ENCODE measurements at places on chromosomes 16 and 17. TPM values are rescaled to one million over a fixed set of nuclear protein-coding genes. Genes with fewer than 3 reads are reported as not detected.
A peak's percentile ranks its signal among the peaks of the same experiment; 100 is the strongest.

GRCh38 chr17:37813751-37814150 lies 68.9 kb upstream of the HNF1B start:
- DNase-seq: no peak

The GDPD3 gene
- 6.1 TPM for total RNA-seq

DNA sequence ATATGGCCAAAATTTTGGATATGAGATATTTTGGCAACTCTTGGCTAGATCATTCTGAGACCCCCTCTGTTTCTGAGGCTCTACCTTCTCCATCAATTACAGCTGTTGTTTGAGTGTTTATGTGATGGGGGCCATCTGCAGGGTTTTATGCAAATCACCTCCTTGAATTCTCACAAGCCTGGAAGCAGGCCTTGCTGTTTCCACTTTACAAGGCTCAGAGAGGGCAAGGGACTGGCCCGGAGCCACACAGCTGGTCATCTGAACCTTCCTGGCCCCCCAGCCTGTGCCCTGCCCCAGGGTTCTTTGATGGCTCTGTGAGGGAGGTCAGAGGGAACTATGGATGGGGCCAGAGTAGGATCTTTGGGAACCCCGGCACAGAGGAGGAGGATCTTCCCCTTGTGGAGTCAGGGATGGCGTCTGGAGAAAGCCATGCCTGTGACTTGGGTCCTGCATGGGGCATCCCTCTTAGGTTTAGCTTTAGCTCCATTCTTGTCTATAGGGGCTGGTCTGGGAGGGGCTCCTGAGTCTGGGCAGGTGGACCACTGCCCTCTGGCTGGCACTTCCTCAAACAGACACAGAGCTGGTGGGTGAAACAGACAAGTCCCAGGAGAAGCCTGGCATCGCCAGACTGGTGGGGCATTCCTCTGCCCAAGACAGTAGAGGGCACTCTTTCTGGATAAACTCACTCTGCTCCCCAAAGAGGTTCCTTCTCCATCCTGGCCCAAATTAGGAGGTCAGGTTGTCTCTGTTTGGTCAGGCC lies 26.2 kb downstream of the IL21R start:
- no peak for DNase-seq

The C17orf78 gene
- not detected for total RNA-seq

DNA sequence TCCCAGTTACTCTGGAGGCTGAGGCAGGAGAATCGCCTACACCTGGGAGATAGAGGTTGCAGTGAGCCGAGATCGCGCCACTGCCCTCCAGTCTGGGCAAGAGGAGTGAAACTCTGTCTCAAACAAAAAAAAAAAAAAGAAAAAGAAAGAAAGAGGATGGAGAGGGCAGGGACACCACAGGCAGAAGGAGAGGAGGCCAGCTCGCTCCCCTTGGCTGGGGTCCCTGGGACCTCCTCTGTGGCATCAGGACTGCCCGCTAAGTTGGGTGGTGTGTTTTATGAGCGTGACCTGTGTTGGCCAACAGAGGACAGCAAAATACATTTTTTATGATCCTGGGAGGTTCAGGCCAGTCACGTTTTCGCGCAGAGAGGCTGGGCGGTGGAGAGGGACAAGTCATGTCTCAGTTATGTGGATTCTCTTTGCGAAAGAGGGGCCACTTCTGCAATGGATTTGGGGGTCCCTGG lies 229.6 kb downstream of the MRTFB start:
- peak; percentile 68 for DNase-seq

The AANAT gene
- total RNA-seq: 0.16 TPM

The LPCAT2 gene
- total RNA-seq: 0.59 TPM

DNA sequence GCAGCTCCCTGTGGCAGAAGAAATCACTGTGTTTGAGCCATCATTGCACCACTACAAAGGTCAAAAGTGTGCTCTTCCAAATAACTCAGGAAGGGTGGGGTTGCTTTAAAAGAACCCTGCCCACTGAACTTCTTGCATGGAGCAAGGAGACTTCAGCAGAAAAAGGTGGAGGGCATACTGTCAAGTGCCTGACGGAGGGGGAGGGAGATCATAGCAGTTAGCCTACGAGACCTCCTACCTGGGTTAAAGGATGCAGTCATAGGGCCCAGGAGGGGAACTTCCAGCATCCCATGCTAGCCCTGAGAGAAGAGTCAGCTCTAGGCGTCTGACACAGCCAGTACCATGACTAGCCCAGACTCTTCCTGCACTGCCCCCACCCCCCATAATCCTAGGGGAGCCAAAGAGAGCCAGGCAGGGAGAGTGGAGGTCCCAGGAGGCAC lies 45.3 kb upstream of the MSI2 start:
- no peak for DNase-seq

- no peak for DNase-seq
Observed at GRCh38 chr17:50611634-50612033, 23.0 kb upstream of the ABCC3 start.

GRCh38 chr16:68234188-68235107 lies 1.5 kb downstream of the ESRP2 start:
- no peak for DNase-seq

- DNase-seq: no peak
Observed at GRCh38 chr17:35666967-35667532, 64.4 kb upstream of the RASL10B start.

DNA sequence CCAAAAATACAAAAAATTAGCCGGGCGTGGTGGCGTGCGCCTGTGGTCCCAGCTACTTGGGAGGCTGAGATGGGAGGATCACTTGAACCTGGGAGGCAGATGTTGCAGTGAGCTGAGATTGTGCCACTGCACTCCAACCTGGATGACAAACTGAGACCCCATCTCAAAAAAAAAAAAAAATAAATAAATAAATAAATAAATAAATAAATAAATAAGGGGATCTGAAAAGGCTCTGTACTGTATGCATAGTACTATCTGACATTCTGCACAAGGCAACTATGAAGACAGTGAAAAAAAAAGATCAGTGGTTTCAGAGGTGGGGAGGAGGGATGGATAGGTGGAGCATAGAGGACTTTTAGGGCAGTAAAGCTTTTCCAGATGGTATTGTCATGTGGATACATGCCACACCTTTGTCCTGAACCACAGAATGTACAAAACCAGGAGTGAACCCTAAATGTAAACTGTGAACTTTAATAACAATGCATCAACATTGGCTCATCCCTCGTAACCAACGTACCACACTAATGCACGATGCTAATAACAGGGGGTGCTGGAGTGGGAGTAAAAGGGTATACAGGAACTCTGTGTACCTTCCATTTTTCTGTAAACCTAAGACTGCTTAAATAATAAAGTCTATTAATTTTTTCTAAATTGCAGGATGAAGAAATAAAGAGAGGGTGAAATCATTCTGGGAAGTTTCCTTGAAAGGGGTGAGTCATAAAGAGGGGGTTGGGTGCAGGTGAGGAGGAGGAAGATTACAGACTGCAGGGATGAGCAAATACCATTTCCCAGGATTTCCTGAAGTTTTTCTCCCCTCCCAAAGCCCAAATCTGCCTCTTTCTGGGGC lies 155.8 kb upstream of the SDK2 start:
- DNase-seq: no peak

DNA sequence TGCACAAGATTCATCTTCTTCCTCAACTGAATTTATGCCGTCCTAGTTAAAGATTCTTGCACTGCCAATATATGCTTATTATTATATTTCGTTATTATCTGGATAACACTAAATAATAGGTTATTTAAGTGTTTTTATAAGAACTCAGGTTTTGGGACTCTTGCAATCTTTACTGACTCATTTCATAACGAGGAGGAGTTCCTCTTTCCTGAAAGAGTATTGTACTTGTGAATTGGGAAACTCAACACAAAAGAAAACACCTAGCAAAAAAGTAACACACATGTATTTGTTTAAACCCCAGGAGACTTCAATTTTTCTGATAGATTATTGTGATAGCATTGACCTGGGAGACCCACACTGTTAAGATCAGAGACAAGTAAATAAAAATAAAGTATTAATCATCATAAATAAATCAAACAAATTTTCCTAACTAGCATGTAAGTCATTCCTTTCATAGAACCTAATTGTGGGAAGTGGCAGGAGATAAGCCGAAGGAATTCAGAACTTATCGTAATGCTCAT lies 505.8 kb downstream of the KCNJ2 start:
- no peak for DNase-seq

GRCh38 chr17:54982399-54982798 lies 13.8 kb downstream of the STXBP4 start:
- no peak for DNase-seq

- no peak for DNase-seq
Observed at GRCh38 chr17:3551189-3551588, 6.4 kb downstream of the TRPV3 start.

The EVI2A gene
- total RNA-seq: 16.9 TPM

DNA sequence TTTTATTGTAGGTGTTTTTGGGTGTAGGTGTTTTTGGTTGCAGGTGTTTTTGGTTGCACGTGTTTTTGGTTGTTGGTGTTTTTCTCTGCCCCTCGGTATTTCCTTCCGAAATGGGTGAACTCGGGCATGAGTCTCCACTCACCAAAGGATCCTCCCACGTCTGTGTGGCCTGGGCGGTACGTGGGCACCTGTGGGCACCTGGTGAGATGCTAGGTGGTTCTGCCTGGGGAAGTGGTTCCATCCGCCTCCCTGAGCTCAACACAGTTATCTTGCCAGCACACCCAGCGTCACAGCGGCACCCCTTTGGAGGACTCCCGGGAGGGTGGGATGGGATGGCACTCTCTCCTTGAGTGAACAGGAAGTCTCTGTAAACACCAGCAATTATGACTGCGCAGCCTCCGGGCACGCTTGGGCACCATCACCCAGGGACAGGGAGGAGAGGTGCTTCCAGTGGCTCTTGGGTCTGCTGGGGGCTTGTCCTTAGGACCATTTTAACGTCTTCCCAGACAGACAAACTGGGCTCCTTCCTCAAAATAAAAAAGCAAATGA lies 29.8 kb downstream of the COX4I1 start:
- DNase-seq: no peak

DNA sequence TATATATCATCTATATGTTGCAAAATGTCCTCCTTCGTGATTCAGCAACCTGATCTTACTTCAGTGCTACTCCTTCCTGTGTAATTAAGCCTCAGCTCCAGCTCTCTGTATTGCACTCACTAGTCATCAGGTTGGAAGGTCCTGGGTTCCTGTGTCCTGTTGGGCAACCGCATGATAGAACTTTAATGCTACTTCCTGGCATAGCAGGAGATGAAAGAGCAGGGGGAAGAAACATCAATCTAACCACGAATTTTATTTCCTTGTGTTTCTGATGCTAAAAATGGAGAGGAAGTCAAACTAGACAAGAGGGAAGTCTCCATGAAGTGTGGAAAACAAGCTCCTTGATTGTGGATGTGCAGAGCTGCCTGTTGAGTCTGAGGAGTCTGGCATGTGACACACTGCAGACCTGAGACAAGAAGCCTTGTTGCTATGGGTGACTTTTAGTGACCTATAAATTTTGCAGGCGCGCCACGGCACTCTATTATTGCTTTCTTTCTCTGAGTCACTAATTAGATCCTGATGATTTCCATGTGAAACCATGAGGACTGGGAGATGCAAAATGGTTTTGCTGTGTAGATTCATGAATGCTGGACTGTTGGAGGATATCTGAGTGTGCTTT lies 25.6 kb downstream of the IGSF6 start:
- DNase-seq: peak; percentile 30

GRCh38 chr17:4747847-4748246 lies 8.1 kb upstream of the CXCL16 start:
- peak; percentile 52 for DNase-seq

DNA sequence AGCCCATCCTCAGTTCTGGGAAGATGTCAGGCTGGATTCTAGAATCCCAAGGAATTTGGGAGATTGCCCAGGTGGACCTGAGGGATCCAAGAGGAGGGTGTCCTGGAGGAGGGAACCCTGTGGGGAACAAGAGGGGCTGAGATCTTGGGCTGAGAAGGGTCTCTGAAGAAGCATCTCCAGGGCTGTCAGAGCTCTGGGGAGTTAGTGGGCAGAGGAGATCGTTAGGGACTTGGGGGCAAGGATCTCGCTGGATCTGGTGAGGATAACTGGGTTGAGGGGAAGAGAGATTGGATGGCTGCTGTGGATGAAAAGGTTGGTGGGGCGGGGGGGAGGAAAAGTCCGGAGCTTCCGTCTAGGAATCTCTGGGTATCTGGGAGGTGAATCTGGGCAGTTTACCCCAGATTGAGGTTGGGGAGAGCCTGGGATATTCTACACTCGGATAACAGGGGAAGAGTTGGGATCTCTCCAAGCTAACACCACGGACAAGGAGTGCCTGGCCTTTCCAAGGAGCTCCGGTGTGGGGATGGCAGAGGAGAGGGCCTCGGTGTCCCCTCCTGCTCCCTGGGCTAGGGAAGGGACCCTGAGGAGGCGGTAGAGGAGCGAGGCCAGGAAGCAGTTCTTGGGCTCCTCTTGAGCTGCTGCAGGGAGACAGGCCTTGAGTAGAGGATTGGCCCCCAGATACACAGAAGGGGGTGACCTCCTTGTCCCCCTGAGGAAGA lies 1.7 kb downstream of the FBXL19 start:
- DNase-seq: no peak

DNA sequence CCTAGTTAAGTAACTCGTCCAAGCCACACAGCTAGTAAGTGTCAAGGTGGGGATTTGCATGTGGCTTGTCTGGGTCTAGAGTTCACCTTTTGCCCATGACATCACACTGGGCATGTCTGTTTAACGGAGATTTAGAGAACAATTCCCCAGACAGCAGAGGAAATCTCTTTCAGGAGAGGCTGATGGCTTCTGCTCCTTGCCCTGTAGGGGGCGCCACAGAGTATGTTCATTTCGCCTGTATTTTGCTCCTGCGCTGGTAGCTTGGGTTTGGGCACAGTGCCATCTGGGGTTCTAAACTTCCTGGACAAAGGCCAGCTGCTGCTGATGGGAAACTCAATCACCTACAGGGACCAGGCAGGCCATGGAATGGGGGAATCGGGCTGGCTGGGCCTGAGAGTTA lies 20.4 kb downstream of the OTOA start:
- DNase-seq: peak; percentile 70

DNA sequence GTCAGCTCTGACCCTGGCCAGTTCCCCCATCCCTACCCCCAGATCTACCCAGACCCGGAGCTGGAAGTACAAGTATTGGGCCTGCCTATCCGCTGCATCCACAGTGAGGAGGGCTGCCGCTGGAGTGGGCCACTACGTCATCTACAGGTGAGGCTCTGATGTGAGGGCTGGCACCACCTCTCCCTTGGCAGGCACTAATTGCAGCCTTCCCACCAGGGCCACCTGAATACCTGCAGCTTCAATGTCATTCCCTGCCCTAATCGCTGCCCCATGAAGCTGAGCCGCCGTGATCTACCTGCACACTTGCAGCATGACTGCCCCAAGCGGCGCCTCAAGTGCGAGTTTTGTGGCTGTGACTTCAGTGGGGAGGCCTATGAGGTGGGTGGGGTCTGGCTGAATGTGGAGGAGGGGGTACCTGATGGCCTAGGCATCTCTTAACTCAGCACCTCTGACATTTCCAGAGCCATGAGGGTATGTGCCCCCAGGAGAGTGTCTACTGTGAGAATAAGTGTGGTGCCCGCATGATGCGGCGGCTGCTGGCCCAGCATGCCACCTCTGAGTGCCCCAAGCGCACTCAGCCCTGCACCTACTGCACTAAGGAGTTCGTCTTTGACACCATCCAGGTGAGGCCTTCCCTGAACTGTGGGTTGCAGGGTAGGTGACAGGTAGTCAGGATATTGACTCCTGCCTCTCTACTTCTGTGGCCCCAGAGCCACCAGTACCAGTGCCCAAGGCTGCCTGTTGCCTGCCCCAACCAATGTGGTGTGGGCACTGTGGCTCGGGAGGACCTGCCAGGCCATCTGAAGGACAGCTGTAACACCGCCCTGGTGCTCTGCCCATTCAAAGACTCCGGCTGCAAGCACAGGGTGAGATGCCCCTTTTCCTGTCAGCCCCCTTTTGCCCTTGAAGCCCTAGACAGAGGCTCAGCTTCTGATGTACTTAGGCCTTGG lies 4.3 kb downstream of the TRAF4 start:
- DNase-seq: no peak

Data from activated CD4-positive, alpha-beta T cell treated with anti-CD3 and anti-CD28 coated beads for 36 hours (primary cell).